Sciatic nerve (tissue), 2 donors: ENCODE measurements at places on chromosomes 16 and 17.
A peak's percentile ranks its signal among the peaks of the same experiment; 100 is the strongest.

- DNase-seq: peak; percentile 40
Measured at GRCh38 chr17:32240750-32241149, 24.9 kb upstream of the RHBDL3 start.

GRCh38 chr17:67156269-67157199 is 88.5 kb downstream of the HELZ start:
- DNase-seq: no peak

DNA sequence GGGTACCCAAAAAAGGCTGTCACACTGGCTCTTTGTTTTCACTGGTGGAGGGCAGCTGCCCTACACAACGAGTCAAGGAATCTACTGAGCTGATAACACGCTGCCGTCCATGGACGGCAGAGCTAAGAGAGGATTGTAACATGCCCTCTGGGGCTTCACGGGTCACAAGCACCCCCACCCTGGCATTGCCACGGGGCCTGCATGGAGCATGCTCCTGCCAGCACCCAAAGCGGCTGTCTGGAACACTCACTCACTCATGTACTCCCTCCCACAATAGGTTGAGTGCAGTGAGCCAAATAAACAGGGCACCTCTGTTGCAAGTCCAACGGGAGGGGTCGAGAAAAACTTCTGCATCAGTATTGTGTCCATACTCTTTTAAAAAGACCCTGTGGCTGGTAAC is 181.6 kb downstream of the MAP2K6 start:
- DNase-seq: no peak

DNA sequence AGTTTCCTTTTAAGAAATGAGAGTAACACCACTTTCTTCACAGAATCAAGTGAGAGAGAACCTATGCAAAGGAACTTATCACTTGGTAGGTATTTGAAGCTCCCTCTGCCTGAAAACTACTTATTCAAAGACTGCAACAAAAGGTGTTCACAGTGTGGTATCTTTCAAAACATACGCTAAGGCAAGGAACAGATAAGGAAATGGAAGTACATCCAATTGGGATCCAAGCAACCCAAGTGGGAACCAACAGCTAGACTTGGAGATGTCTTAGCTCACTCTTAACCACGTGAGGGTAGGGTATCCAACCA is 431 bp upstream of the PPM1E start:
- no peak for DNase-seq

DNA sequence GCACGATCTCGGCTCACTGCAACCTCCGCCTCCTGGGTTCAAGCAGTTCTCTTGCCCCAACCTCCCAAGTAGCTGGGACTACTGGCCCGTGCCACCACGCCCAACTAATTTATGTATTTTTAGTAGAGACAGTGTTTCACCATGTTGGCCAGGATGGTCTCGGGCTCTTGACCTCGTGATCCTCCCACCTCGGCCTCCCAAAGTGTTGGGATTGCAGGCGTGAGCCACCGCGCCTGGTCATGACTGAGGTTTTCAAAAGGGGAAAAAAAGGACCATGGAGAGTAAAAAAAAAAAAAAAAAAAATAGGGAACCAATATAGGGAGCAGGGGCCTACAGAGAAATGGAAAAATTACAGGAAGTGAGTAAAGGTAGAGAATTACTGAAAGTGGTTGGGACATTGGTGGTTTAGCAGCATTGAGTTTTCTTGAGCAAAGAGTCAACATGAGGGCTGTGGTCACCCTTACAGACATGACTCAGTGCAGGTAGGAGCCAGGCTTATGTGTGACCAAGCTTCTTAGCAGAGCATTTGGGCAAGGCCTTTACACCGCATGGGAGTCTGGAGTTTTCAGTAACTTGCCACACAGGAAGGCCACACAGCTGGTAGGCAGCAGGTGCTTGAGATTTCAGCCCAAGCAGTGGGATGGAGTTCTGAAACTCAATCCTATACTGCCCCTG is 447.3 kb downstream of the HS3ST3B1 start:
- no peak for DNase-seq

DNA sequence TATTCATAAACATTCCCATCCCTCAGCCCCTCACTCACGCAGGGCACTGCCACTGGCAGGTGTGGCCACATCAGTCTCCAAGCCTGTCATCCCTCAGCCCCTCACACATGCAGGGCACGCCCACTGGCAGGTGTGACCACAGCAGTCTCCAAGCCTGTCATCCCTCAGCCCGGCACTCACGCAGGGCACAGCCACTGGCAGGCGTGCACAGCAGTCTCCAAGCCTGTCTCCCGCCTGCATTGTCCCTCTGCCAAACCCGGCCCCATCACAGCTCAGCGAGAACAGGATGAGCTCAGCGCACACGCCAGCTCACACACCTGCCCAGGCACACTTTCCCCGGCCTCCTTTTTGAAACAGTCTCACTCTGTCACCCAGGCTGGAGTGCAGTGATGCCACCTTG is 11.4 kb upstream of the KREMEN2 start:
- no peak for DNase-seq

- DNase-seq: no peak
Measured at GRCh38 chr16:49194537-49195236, 87.0 kb downstream of the CBLN1 start.

GRCh38 chr16:80279656-80280055 is 261.1 kb upstream of the DYNLRB2 start:
- DNase-seq: no peak

- no peak for DNase-seq
Measured at GRCh38 chr16:13959626-13960025, 39.7 kb downstream of the ERCC4 start.

DNA sequence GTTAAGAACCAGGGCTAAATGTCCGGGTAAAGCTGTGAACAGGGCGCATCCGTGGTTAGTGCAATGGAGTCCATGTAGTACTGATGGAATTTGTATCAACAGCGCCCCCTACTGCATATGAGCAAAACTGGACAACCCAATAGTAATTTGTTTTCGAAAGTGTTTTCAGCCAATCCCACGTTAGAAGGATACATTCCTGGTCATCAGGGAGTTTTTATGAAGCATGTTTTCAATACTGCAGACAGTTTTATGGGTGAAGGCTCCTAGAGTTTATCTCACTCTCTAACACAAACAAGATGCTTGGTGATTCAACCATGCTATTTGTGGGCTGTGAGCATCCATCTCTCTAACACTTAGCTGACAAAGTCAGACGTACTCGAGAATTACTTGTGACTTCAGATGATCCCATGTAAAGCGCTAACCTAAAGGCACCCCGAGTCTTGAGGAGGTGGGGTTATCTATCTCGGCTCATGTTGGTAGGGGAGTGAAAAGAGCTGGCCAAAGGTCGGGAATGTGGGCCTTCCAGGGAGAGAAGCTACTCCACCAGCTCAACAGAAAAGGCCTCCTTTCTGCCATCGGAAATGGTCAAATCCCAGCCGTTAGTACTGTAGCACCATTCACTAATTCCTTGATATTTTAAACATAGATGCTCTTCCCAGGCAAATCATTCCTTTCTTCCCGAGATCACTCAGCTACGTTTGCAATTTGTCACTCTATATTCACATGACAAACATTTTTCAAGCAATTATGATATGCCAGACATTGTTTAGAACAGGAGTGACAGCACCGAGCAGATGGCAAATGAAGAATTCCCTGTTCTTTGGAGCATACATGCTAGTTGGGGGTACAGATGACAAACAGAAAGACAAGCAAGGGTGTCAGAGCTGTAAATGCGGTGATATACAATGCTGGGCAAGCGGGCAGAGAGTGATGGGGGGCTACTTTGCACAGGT is 46.9 kb upstream of the HNF1B start:
- DNase-seq: no peak

DNA sequence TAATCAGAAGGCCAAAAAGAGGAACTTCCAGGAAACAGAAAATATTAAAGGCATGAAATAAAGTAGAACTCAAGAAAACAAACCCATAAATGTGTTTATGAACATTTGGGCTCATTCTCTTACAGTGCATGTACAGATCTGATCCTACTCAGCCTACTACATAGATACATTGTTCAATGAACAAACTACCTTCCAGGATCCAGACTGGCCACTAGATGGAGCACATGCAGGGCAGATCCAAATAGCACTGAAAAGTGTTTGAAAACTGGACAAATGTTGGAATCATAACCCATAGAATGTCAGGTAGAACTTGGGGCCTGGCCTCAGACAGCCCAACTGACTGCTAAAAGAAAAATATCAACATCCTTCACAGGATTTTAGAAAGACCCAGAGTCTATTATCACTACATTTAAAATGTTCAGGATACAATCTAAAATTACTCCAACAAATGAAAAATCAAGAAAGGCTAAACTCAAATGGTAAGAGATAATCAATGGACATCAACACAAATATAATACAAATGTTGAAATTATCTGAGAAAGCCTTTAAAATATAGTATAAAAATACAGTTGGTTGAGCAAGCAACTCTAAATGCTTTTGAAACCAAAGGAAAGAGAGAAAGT is 122.4 kb upstream of the NUDT7 start:
- no peak for DNase-seq

GRCh38 chr17:46042925-46043324 is 43.9 kb downstream of the STH start:
- no peak for DNase-seq

GRCh38 chr16:69040144-69040909 is 65.1 kb upstream of the HAS3 start:
- no peak for DNase-seq

- no peak for DNase-seq
Measured at GRCh38 chr16:25258861-25259179, 1.2 kb upstream of the ZKSCAN2 start.

- no peak for DNase-seq
Measured at GRCh38 chr16:88747588-88748301, 37.3 kb downstream of the PIEZO1 start.

DNA sequence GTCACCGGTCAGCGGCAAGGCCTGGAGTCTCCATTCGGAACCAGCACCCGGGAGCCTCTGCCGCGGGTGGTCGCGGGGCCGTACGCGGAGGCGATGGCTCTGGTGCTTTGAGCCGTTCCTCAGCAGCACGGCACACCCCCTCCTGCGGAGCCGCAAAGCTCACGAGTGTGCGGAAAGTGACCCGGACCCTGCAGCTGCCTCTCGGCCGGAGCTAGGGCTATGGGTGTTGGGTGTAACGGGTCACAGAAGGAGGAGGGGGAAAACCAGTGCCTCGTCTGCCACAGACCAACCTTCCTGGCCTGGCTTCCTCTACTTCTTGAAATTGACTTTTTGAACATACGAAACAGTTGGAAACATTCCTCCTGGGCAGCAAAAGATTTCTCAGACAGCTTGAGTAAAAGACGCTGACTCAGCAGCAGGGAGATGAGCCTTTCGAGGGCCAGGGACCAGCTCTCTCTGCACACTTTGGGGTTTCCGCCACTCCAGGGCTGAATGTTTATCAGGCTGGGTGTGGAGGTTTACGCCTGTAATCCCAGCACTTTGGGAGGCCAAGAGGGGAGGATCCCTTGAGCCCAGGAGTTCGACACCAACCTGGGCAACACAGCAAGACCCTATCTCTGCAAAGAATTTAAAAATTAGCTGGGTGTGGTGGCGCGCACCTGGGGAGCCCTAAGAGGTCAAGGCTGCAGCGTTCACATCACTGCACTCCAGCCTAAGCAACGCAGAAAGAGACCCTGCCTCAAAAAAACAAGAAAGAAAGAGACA is 26.4 kb upstream of the PITPNA start:
- DNase-seq: no peak

- no peak for DNase-seq
Measured at GRCh38 chr16:11795887-11796226, 1.2 kb downstream of the ZC3H7A start.

GRCh38 chr16:24273508-24274182 is 17.5 kb downstream of the CACNG3 start:
- DNase-seq: no peak

DNA sequence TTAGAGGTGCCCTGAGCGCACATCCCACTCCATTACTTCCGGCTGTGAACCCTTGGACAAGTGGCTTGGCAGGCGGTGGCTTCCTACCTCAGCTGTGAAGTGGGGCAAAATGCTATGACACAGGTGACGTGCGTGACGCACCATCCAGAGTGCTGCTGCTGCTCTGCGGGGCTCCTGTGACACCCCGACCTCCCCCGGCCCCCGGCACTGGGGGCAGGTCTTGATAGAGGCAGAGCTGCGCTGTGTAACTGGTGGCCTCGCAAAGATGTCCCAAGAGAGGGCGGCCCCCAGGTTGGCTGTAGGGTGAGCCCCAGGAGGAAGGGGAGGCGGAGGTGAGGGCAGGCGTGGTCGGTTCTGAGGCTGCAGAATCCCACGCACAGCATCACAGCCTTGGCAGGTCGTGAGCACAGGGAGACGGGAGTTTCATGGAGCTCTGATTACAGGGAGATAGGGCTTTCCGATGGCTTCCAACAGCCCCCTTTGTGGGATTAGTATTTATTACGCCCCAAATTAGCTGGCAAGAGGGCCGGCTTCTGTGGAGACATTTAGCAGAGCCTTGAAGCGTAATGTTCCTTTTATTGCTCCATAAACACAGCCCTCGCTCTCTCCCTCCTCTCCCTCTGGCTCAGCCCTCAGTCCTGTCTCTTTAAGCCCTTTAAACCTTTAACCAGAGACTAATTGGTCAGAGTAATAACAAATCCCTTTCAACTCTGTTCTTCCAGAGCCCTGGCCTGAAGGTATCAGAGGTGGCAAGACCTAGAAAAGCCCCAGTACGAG is 328.1 kb downstream of the C16orf95 start:
- no peak for DNase-seq

DNA sequence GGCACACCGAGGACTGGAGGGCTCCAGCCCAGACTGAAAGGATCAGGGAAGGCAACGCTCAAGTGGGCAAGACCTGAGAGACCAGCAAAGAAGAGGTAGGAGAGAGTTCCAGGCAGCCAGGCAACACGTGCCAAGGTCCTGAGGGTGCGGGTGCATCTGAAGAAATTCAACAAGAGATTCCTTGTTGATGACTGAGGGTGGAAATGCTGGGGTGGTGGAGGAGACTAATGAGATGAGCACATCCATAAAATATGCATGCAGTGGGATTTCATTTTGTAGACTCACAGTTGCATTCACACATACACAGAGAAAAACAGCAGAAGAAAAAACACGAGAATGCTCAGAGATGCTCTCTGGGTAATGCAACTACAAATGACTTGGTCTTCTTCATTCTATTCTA is 154.8 kb upstream of the FOXF1 start:
- no peak for DNase-seq

DNA sequence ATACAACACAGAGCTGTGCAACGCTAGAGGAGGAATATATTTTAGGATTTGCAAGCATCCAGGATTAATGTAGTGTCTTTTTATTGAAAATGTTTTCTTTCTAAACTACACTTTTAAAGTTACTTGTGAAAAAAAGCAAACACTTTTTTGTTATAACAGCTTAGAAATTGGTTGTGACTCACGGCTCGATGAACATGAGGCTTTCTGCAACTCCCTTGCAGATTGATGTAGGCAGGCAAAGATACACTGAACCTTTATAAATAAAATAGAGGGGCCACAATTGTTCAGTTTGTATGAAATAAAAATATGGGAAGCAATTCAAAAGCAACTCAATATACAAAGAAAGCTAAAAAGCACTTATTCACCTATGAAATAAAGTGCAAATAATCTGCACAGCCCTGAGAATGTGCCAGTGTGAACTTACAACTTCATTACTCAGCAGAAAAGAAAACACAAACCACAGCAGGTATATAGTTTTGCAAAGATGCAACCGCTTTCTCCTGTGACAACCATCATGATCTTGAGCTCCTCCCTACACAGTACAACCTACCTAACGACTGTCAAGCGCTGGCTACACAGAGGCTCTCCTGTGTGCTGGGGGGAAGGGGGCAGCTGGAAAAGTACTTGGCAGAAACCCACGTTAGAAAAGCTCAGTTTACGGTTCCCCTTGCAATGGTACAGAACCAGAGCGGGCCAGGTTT is 948 bp downstream of the LUC7L start:
- DNase-seq: no peak

- DNase-seq: no peak
Measured at GRCh38 chr17:82334622-82335394, 1.2 kb upstream of the SECTM1 start.
